ENCODE measurements at places on chromosomes 3 and 15.

DNA sequence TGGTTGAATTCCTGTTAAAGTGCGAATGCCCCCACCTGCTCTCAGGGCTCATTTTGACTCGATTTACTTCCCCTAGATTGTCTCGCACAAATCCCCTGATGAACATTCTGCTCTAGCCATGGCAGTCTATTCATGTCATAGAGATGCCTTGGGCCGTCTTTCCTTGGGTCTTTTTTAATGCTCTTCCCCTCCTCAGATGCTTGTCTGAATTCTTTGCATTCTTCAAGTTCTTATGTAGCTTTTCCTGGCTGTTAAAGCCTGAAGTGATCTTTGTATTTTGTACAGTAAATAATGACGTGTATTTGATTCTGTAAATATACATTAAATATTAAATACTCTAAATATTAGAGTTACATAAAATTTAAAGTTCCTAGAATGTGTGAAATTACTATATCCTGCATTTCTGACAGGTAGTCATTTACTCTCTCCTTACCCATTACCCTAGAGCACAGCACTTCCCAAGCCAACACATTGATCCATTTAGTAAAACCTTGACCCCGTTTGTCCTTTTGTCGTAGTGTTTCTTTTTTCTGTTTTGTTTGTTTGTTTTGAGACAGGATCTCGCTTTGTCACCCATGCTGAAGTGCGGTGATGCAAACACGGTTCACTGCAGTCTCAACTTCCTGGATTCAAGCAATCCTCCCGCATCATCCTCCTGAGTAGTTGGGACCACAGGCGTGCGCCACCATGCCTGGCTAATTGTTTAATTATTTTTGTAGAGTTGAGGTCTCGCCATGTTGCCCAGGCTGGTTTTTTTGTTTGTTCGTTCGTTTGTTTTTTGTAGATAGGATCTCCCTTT lies 47.9 kb downstream of the YEATS2 start:
- no peak for DNase-seq

DNA sequence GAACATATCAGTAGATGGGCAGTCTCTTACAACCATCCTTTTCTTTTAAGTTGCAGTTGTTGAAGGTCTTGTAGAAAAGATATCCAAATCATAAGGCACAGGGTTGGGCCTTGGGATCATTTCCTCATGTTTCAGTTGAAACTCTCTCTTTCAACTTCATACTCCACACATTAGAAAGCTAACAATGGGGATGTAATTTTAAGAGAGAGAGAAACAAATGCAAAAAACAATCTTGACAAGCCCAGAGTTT lies 747.9 kb downstream of the ROBO1 start:
- no peak for DNase-seq

DNA sequence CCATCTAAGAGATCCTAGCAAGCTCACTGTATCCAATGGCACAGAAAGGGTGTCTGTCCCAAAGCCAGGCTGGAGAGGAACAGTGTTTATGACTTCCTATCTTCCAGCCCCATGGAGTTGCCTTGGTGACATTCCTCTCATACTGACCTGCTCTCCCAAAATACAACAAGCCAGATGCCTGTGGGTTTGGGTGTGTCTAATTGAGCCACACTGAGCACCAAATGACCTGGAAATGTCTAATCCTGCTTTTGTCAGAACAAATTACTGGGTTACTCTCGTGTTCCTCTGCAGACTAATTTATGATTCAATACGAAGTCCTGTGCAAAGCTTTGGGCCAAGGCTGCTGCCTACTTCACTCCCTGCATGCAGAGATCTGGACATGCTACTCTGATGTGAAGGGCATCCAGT lies 98.1 kb upstream of the STRIT1 start:
- no peak for DNase-seq

DNA sequence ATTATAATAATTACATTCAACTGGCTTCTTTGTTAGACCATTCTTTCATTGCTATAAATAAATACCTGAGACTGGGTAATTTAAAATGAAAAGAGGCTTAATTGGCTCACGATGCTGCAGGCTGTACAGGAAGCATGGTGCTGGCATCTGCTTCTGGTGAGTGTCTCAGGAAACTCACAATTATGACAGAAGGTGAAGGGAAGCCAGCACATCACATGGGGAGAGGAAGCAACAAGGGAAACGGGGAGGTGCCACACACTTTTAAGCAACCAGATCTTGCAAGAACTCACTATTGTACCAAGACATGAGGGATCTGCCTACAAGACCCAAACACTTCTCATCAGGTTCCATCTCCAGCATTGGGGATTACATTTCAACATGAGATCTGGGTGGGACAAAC lies 413.1 kb upstream of the ARRDC4 start:
- DNase-seq = no peak

DNA sequence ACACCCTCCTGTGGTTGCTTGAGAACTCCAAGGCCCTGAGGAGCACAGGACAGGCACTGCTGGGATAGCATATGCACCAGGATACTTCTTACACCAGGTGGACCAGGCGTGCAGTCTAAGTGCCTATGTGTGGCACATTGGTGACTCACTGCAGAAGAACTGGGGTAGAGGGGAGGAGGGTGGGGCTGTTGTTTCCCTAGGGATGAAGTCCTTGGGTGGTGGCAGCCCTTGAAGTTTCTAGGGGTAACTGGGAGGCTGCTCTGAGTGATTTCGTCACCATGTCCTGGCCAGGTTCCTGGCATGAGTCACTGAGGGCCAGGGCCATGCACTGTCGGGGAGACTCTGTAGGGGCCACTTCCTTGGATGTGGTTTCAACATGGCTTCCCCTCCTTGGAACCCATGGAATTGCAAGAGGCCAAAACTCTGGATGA lies 15.9 kb downstream of the MYZAP start:
- no peak for DNase-seq

DNA sequence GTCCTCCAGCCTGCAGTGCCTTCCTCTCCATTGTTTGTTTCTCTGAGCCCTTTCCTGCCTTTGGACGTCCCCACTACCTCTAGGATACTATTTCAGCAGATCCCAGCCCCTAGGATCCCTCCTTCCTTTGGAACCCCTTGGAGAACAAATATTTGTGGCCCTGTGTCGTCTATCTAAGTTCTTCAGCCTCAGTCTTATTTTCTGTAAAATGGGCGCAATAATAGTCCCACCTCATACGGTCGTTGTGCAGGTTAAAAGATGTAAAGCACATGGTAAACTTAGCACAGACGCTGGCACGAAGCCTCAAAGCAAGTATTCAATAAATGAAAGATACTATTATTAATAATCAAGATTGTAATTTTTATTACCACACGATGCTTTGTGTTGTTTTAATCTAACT lies 122.0 kb downstream of the SV2B start:
- no peak for DNase-seq

GRCh38 chr3:101938262-101938847 lies 89.0 kb downstream of the NFKBIZ start:
- DNase-seq = no peak

GRCh38 chr3:1294586-1294985 lies 201.8 kb downstream of the CNTN6 start:
- no peak for DNase-seq

DNA sequence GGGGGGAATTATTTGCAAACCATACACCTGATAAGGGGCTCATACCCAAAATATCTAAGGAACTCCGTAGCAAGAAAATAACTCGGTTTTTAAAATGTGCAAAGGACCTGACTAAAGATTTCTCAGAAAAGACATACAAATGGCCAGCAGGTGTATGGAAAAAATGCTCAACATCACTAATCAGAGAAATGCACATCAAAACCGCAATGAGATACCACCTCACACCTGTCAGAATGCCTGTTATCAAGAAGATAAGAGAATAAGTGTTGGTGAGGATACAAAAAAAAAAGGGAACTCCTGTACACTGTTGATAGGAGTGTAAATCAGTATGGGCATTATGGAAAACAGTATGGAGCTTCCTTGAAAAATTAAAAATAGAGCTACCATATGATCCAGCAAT lies 89.4 kb downstream of the C3orf70 start:
- DNase-seq = no peak

- DNase-seq = no peak
Observed at GRCh38 chr3:66469220-66469640, 31.6 kb downstream of the LRIG1 start.

- no peak for DNase-seq
Observed at GRCh38 chr15:72289597-72290325, 17.4 kb upstream of the PARP6 start.

DNA sequence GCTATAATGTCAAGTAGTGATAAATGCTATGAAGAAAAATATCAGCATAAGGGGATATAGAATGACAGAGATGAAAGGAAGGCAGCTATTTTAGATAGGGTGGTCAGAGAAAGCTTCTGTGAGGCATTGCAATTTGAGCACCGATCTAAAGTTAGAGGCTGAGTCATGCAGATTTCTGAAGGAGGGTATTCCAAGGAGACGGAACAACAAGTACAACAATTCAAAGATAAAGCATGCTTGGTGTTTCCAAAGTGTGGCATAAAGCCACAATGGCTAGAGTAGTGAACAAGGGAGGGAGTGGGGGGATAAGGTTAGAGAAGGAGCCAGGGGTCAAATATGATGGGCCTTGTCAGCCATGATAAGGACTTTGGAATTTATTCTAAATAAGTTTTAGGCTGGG lies 71.9 kb downstream of the PFN2 start:
- DNase-seq = no peak

- DNase-seq = no peak
Observed at GRCh38 chr3:62604298-62604697, 230.9 kb upstream of the FEZF2 start.

DNA sequence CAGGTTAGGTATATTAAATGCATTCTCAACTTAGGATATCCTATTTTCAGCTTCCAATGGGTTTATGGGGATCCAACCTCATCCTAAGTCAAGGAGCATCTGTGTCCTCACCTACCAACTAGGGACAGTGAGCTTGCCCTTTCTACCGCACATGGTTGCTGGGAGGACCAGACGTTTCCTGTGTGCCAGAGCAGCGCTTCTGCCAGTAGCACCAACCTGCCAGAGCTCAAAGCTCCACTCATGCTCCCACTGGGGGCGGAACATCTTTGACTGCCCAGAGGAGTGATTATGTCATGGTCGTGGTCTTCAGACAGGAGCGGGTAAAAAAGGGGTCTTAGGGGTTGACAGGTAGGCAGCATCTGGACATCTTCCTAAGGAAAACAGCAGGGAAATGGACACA lies 24.7 kb downstream of the XPC start:
- DNase-seq = no peak

DNA sequence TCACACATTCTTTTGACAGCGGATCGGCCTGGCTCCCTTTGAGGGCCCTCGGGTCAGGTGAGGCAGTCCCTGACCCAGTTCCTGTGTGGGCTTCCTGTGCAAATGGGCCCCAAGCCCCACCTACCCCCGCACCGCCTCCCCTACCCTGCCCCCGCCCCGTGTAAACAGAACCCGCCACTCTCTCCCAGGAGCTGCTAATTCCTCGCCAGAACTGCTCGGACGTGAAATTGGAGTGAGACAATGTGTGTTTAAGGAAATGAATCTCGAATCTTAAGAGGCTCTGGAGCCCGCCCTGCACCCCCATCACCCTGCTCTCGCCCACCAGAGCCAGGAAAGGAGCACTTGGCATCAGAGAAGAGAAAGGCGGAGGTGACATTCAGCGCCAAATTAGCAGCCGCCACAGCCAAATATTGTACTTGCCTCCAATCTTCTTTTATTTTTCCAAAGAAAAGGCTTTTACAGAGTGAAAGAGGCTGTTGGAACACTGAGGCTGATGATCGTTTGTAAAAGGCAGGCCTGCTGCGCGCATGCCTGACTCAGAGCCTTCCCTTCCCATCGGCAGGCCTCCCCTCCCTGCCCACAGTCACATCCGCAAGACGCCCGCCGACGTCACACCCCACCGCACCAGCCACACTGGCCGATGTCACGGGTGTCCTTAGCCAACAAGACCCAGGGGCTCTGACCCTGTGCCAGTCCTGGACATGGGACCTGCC lies 53.1 kb downstream of the CACNA2D2 start:
- DNase-seq = peak; percentile 58

DNA sequence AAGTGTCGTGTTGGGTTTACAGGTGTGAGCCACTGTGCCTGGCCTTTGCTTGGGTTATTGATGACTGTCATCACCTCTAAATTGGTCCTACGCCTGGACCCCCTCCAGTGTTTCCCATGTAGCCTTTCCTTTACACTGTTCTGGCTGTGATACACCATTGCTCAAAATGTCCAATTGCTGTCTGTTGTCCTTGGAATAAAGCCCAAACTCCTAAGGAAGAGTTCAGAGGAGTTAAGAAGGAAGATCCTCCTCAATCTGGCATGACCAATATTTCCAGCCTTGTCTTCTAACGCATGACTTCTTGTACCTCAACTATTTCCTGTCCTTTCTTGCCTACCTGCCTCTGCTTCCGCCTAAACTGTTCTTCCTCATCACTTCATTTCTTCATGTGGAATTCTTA lies 113.1 kb downstream of the POLR2M start:
- no peak for DNase-seq

GRCh38 chr15:59165726-59166125 lies 40.9 kb upstream of the LDHAL6B start:
- DNase-seq = no peak

GRCh38 chr3:194140520-194141414 lies 4.8 kb downstream of the HES1 start:
- DNase-seq = peak; percentile 19

DNA sequence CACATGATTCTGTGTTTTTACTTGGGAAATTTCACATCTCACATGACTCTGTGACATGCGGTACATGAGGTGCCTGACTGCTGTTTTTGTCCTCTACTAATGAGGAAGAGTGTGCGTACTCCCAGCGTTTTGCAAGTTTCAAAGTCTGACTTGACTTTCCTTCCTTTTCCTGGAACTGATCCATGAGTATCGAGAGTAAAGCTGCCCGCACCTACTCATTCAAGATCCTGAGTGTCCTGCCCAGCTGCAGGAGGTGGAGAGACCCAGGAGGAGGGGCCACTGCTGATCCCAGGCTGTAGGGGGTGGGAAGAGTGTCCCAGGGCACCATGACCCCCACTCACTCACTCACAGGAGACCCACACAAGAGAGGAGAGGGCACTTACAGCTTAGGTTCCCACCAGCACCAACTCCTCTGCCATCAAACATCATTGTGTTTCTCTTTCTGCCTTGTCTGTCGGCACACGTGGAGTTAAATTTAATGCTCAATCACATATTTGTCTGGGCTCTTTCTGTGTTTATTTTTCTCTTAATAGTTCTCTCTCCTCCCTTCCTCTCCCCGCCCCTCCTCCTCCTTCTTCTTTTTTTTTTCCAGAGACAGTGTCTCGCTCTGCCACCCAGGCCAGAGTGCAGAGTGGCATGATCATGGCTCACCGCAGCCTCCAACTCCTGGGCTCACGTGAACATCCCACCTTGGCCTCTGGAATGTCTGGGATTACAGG lies 1.4 kb downstream of the CCR5AS start:
- no peak for DNase-seq

DNA sequence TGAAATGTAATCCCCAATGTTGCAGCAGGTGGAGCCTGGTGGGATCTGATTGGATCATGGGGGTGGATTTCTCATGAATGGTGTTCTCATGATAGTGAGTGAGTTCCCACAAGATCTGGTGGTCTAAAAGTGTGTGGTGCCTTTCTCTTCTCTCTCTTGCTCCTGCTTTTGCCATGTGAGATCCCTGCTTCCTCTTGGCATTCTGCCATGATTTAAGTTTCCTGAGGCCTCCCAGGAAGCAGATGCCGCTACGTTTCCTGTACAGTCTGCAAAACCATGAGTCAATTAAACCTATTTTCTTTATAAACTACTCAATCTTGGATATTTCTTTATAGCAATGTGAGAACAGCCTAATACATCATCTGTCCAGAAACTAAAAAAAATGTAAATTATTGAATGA lies 298.3 kb downstream of the MEX3B start:
- no peak for DNase-seq

GRCh38 chr15:60804986-60805949 lies 326.3 kb upstream of the ICE2 start:
- no peak for DNase-seq
